Ecto neural progenitor cell (in vitro differentiated cells): ENCODE measurements at places on chromosomes 5 and 9.
A peak's percentile ranks its signal among the peaks of the same experiment; 100 is the strongest.

GRCh38 chr9:110040788-110041187 lies 167.2 kb downstream of the C9orf152 start:
- DNase-seq, result no peak

DNA sequence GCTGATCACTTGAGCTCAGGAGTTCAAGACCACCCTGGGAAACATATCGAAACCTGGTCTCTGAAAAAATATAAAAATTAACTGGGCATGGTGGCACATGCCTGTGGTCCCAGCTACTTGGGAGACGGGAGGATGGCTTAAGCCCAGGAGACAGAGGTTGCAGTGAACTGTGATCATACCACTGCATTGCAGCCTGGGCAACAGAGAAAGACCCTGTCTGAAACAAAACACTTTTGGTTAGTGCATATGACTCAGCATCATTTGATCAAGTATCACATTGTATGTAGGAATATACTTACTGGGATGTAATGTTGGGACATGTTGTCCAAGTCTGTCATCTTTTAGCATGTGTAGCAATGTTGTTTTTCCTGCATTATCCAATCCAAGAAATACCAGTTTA lies 12.0 kb downstream of the SAR1B start:
- DNase-seq, result no peak

GRCh38 chr9:26054600-26055520 lies 376.6 kb upstream of the TUSC1 start:
- DNase-seq, result no peak

DNA sequence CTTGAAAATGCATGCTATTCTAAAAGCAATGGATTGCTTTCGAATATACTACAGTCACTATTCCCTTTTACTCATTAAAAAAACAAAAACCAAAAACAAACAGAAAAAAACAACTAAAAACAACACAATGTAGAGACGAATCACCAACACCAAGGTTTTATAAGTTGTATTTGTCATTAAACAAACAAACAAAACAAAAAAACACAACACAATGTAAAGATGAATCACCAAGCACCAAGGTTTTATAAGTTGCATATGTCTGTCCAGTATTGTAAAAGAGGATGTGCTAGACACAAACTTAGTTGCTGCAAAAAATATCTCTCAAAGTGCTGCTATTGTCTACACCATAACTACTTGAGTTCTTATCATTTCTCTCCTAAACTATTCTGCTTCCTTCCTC lies 1269.2 kb downstream of the EFNA5 start:
- DNase-seq, result no peak

DNA sequence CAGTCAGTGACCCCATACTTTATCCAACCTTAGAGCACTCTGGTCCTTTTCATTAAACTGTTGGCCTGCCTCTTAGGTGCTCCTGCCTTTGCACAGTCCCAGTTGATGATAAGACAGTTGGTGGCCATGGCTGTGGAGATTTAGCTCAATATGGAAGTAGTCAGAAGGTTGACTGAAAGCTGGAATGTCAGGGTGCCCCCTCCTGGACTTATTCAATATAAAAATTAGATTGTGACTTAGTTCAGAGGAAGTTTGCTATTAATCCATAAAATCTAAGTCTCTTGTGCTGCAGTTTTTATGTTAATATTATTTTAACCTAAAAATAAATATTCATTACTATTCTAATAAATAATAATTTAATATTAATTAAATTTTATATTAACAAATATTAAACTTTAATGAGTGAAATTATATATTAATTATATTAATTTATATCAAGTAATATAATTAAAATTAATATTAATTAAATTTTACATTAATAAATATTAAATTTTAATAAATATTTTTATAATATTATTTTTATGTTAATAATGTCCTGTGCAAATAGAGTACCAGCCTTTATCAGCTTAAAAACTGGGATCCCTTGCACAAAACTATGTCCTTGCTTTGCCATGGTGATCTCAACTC lies 77.7 kb upstream of the ADAMTSL1 start:
- DNase-seq, result no peak

DNA sequence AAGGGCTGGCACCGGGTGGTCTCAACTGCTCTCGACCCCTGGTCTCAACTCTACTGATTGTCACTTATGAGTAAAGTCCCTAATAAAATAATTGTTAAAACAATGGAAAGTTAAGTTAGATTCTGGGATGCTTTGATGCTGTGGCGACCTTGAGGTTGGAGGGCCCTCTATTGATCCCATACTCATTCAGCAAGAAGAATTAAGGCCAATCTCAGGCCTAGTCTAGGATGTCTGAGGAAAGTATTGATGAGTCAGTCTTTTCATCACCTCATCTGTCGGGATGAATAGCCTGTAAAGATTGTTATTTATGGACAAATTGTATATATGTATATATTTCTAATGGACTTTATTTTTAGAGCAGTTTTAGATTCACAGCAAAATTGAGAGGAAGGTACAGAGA lies 50.8 kb downstream of the WDR36 start:
- no peak for DNase-seq

DNA sequence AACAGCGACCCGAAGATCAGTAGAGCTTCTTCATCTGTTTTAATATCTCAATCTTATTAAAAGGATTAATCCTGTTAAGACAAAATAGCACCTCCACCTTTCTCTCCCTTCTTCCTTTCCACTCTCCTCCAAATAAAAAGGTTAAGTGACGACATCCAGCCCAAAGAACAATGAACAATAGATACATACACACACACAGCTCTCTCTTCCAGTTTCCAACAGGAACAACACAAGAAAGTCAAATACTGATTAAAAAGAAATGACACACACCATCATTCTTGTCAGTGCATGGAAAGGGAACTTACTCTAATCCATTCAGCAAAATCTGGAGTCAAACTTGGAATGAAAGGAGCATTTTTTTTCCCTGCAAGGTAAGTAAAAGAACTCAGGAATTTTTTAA lies 2.8 kb downstream of the ARL15 start:
- DNase-seq, result no peak

GRCh38 chr9:135796784-135797485 lies 95.0 kb downstream of the KCNT1 start:
- DNase-seq, result no peak

DNA sequence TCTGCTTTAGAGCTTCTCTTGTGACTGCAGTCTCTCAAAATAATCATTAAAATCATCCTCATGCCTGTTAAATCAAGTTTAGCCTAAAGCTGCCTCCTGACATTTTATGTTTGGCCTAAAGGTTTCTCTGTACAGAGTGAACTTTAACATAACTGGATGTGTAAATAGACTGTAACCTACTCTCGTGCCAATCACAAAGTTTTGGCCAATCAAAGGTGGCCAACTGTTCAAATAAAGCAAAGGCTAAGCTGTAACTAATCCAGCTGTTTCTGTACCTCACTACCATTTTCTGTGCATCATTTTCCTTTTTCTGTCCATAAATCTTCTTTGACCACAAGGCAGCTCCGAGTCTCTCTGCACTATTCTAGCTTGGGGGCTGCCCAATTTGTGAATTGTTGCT lies 86.2 kb downstream of the GCNT1 start:
- no peak for DNase-seq

DNA sequence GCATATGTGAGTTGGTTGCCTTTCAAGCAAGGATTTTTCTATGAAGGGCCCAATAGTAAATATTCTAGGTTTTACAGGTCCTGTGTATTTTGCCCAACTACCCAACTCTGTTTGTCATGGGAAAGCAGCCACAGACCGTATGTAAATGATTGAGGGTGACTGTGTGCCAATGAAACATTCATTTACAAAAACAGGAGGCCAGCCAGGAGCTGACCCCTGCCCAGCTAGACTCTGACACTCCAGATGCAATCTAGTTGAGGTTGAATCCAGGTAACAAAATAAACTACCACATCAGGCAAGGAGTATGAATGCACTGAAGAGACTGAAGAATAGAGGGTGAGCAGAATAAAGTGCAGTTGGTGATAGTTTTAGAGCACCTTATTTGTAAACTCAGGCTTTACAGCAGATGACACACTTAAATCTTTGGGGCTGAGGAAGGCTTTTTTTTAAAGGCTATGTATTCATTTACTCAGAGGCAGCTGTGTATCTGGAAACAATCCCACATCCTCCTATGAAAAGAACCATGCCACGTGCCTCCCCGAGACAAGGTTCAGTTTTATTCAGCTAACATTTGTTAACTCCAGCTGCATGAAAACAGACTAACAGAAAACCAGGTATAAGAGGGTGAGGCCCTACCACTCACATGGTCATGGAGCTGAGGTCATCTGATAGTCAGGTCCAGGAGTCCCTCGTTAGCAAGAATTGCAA lies 60.7 kb downstream of the SLC1A1 start:
- DNase-seq, result no peak

- no peak for DNase-seq
These were observed 518.6 kb downstream of the TLE4 start for GRCh38 chr9:80090317-80090716.

DNA sequence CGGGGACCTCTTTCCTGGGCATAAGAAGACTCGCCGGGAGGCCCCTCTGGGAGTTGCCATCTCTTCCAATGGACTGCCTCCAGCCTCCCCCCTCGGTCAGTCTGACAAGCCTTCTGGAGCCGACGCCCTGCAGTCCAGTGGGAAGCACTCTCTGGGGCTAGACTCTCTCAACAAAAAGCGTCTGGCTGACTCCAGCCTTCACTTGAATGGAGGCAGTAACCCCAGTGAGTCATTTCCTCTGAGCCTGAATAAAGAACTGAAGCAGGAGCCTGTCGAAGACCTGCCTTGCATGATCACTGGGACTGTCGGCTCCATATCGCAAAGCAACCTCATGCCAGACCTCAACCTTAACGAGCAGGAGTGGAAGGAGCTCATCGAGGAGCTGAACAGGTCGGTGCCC lies 28.4 kb upstream of the LTC4S start:
- no peak for DNase-seq

- no peak for DNase-seq
These were observed 14.7 kb downstream of the NDUFS4 start for GRCh38 chr5:53575101-53575500.

GRCh38 chr5:143188692-143189091 lies 214.8 kb downstream of the NR3C1 start:
- no peak for DNase-seq

GRCh38 chr5:92909602-92909962 lies 671.4 kb downstream of the NR2F1-AS1 start:
- peak; percentile 69 for DNase-seq

DNA sequence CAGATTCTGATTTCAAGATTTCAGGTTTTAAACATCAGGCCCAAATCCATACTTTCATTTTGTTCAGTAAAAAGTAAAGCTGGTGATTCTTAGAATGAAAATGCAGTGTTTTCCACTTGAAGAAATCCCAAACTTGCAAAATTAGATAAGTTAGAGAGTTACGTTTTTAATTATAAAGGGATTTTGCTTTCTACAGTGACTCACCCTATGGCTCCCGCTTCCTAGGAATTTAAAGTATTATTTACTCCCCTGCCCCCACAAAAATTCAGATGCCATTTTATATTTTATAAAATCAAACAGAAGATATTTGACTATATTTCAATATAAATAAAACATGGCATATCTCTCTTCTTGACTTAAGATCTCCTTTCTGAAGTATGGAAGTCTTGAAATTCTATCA lies 402.9 kb downstream of the ZSWIM6 start:
- no peak for DNase-seq
